ENCODE measurements at places on chromosomes 7 and 10.

DNA sequence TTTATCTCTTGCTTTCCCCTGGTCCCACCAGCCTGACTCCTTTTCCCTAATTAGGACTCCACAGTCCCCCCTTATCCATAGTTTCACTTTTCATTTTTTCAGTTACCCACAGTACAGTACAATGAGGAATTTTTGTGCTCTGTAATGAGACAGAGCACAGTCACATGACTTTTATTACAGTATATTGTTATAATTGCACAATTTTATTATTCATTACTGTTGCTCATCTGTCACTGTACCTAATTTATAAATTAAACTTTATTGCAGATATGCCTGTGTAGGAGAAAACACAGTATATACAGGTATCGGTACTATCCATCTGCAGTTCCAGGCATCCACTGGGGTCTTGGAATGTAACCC lies 125.4 kb downstream of the KCNMA1 start:
- DNase-seq = no peak

DNA sequence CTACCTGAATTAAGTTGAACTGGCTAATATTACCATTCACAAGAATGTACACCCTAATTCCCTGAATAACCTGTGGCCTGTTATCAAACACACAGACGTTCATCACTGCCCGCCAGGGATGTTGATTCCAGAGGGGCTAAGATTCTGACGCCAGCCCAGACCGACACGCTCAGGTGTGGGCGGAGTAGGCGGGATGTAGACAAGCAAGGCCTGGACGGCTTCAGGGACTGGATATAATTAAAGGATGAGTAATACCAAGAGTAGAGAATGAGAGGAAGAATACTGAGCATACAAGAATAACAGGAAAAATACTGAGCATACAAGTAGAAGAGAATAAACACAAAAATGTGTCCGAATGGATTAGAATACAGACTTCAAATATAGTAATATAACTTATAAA lies 29.0 kb downstream of the CUBN start:
- DNase-seq = no peak

DNA sequence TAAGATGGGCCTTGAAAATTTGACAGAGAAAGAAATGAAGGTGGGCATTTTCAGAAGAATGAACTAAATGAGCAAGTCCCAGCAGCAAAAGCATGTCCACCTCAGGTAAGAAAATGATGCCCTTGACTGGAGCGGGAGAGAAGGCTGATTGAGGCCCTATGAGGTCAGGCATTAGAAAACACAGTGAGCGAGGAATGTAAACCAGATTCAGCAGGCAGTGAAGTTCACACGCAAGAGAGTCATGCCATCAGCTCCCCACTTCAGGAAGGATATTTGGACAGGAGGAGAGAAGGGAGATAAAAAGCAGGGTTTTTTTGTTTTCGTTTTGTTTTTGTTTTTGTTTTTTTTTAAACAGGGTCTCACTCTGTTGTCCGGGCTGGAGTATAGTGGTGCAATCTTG lies 166.4 kb downstream of the PPP1R17 start:
- no peak for DNase-seq

DNA sequence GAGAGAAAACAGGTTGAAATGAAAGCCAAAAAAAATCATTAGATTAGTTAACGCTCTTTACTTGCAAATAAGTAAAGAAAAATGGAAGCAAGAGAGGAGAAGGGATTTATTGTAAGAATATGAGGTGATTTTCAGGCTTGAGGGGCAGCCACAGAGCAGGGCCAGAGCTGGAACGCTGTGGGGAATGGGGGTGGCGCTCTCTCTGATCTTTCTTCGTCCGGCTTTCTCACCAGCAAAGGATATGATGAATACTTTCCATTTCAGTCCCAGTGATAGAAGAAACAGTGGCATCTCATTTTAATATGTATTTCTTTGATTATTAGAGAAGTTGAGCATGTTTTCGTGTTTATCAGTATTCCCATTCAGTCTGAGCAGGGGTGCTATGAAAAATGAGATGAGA lies 112.2 kb downstream of the SKIDA1 start:
- DNase-seq = no peak

DNA sequence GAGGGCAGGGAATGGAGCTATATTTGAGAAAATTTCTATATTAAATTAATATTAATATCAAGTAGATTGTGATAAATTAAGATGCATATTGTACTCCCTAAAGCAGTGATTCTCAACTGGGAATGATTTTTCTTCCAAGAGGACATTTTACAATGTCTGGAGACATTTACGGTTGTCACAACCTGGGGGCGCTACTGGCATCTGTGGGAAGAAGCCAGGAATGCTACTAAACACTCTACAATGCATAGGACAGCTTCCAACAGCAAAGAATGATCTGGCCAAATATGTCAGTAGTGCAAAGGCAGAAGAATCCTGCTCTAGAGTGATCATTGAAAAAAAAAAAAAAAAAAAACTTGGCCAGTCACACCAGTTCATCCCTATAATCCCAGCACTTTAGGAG lies 100.0 kb downstream of the LSM5 start:
- no peak for DNase-seq
